Stimulated activated CD4-positive, alpha-beta T cell treated with anti-CD3 and anti-CD28 coated beads, Interleukin-15, amount 100 ng/mL, for 48 hours (primary cell): ENCODE measurements at places on chromosomes 16 and 17.

DNA sequence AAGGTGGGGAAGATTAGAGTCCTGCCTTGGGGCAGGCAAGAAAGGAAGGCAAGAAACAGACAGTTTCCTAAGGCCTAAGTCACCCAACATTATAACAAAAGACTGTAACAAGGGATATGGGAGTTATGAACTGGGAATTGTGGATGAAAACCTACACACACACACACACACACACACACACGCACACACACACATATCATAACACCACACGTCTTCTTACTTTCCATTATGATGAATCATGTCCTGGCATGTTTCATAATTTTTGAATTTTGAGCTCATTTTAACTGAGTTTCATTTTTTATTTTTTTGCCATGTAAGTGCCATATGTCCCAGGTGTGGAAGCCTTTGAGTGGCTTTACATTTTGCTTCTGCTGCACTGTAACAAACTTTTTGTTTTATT is 29.9 kb downstream of the HS3ST2 start:
- DNase-seq, result no peak

- DNase-seq, result no peak
These were observed 9.7 kb downstream of the ETV4 start for GRCh38 chr17:43536236-43536992.

DNA sequence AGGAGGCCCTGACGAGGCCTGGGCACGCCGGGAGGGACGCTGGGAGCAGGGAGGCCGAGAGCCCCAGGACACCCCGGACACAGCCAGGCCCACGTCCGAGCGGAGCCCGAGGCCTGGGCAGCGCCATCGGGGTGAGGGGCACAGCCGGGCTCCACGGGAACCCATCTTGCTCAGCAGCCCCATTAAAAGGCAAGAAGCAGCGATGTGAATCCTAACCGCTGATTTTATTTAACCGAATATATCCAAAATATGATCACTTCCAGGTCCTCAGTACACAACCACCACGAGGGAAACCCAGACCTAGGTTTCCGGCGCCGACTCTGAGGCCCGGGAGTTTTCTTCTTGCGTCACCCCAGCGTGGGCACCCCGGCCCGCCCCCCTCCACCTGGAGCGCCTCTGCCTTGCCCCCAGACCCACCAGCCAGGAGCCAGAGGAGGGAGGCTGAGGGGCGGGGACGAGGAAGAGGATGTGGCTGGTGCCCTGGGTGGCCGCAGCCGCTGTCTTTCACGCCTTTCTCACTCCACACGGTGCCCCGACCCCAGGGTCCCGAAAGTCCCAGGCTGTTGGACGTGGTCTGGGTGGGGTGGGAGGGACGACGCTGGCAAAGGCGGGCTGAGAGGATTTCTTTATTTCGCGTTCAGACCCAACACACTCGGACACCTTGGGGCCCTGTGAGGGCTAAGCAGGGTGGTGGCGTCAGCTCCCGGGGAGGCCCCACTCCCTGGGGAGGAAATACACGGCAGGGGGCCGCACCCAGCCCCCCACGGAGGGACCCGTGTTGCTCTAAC is 568 bp upstream of the CCDC154 start:
- DNase-seq, result no peak

DNA sequence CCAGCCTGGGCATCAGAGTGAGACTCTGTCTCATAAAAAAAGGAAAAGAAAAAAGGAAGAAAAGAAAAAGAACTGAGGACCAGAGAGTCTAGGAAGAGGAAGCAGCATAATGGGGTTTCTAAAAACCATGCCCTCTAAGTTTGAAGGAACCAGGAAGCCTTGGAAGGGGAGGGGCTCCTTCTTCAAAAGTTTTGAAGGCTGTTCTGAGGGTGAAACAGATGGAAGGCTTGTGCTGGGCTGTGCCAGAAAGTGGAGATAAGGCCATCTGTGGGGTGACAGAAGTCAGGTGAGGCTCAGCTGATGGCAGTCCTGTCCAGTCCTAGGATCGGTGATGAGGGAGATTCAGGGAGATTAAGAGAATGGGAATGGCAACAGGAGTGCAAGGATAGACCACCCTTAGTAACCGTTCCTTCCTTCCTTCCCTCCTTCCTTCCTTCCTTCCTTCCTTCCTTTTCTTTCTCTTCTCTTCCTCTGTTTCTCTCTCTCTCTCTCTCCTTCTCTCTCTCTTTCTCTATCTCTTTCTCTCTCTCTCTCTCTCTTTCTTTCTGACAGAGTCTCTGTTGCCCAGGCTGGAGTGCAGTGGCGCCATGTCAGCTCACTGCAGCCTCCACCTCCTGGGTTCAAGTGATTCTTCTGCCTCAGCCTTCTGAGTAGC is 182.6 kb downstream of the NTN1 start:
- DNase-seq, result no peak

GRCh38 chr17:34398990-34399389 is 36.0 kb upstream of the CCL1 start:
- no peak for DNase-seq

- DNase-seq, result no peak
These were observed 11.2 kb downstream of the SULT1A2 start for GRCh38 chr16:28585674-28586073.

DNA sequence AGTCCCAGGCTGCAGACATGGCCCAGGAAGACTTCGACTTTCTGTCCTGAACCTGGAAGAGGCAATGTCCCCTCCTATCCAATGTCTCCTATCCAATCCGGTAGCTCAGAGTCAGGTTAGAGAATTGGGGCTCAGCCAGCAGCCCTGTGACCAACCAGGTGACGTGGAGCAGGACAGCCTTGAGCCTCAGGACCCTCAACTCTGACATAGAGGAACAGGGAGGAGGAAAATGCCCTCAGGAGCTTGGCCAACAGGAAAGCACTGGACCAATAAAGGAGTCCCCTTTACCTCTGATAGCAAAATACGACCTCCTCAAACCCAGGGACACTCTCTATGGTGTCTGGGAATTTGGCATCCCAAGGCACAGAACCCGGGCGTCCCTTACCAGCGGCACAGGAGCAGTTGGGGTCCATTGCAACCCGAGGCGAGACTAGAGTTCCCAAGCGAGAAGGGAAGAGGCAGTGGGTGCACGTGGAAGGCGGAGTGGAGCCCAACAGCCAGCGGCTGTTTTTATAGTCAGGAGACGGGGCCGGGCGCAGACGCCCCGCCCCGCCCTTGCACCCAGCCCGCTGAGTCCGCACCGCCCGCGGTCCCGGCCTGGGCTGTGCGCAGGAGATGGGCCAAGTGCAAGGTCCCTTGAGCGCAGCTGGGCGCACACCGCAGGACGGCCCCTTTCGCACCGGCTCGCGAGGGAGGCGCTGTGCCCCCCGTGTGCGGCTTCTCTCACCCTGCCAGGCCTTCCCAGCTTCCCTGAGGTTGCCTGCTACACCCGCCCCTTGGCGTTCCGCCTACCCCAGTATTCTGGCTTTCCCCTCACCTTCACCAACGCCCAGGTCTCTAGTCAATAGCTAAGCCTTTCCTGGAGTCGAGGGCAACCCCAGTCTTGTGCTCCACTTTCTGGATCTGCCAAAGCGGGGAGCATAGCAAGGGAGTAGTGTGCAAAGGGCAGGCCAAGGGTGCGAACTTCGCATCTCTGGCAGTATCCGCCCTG is at the start of gene MT1G:
TSS of gene MT1G (minus strand) at position 485 of the 991 bp plus-strand sequence. CDS start at position 413, 72 bp downstream.
- DNase-seq, result no peak

DNA sequence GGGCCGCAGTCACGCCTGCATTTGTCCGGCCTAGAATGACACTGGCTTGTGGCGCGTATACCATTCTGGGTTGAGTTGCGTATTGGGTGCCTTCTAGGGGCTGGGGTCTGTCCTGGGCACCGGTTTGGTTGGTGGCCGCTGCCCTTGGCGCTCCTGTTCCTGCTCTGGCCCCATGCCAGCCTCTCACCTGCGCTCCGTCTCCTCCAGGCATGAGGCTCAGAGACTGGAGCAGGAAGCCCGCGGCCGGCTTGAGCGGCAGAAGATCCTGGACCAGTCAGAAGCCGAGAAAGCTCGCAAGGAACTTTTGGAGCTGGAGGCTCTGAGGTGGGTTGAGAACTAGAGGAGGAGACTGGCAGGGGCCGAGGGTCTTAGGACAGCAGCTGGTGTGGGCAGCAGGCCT is 17.4 kb downstream of the CDIPT start:
- no peak for DNase-seq

GRCh38 chr16:62751218-62751617 is 715.0 kb upstream of the CDH8 start:
- no peak for DNase-seq

DNA sequence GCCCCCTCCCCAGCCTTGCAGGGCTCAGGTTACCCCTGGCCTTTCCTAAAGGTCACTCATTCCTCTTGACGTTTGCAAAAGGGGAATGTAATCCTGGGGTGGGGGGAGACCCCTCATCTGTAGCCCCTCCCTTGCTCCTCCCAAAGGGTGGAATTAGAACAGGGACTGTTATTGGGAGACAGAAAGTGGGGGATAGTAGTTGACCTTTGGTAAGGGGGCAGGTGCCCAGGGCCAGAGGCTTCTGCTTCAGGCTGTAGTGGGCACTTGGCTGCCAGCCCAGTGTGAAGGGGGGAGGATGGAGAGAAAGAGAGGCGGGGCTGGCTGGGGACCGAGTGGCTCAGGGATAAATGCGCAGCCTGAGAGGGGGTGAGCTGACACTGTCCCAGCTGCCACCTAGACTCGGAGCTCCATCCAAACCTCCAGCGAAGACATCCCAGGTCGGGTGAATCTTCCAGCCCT is at the start of gene ENO3:
TSS of gene ENO3 (plus strand) at position 374 of the 459 bp plus-strand sequence. CDS start 711 bp downstream, outside the sequence.
- DNase-seq, result no peak

- no peak for DNase-seq
These were observed 6.1 kb downstream of the PRSS36 start for GRCh38 chr16:31143694-31144148.

DNA sequence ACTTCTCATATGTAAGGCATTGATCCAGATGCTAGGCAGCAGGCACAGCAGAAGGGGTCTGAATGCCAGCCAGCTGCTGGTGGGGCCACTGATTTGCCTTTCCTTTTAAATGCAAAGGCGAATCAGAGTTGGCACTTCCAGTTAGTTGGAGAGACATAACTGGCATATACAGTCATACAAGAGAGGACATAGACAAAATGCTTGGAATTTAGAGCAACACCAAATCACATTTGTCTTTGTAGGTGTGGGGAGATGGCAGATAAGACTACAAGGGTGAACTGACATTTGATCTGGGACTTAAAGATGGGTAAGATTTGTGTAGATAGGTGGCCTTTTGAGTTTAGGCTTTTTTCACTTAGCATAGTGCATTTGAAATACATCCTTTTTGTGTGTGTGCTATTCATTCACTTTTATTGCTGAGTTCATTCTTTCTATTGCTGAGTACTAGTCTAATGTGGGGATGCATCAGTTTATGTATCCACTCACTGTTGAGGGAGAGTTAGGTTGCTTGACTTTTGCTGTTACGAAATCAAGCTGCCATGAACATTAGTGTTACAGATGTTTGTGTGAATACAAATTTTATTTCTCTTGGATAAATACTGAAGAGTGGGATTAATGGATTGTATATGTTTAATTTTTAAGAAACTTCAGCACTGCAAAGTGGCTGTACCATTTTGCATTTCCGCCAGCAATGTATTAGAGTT is 74.1 kb downstream of the SPECC1 start:
- DNase-seq, result no peak

GRCh38 chr16:84421081-84421937 is 53.0 kb downstream of the ATP2C2 start:
- DNase-seq, result no peak

- DNase-seq, result no peak
These were observed 19.9 kb downstream of the CYB5D2 start for GRCh38 chr17:4162775-4163466.

DNA sequence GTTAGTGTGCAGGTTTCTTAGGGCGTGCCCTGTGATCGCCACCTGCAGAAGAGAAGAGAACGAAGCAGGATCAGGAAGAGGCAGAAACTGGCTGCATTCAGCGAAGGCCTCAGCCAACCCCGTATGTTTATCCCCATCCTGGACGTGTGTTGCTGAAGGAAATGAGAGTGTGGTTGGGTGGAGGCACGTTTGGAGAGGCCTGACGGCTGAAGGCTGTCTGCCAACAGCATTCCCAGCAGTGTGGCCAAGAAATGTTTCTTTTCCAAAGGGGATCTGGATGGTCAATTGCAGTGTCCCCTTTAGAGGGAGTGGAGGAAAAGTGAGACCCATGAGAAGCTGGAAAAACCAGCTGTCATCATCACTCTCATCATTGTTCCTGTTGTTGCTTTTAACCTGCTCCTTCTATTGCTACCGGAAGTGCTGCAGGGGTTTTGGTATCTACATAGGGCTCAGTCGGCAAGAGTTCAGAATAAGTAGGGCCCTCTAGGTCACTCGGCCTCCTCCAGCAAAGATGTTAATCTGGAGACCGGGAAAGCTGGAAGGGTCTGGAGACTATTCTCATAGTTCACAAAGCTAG is 46.5 kb upstream of the SLC47A1 start:
- DNase-seq, result no peak

- no peak for DNase-seq
These were observed 2.6 kb downstream of the KAT2A start for GRCh38 chr17:42118545-42118944.

GRCh38 chr17:28029044-28029443 is 13.4 kb upstream of the NLK start:
- no peak for DNase-seq

- DNase-seq, result no peak
These were observed 9.7 kb downstream of the CRAMP1 start for GRCh38 chr16:1621851-1622250.

DNA sequence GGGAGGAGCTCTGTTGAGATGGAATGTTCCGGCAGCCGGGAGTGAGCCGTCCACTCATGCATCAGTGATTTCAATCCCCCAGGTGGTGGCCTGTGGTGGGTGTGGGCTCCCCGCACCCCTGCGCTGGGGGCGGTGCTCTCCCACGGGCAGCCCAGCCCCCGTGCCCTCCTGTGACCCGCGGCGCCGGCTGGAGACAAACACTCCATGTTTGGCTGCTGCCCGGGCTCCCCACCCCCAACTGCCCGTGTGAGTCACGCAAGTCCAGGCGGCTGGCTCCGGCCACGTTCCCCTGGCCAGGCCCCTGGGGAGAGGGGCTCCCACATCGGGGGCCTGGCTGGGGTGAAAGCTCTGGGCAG is 29.4 kb downstream of the CACNA1H start:
- DNase-seq, result no peak

DNA sequence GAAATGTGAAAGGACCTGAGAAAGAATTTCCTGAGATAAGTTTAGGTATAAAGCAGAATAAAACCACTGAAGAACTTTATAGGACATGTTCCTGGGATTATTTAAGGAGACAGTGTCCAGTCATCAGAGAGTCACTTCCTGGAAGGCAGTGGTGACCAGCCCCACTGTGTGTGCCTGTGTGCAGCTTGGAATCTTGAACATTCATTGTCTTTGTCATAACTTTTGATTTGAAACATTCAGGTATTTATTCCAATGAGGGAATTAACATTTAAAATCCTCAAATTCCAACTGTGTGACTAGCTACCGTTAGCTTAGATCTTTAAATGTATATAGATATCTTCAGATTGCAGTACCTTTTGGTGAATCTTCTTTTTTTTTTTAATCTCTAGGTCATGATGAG is 61.7 kb upstream of the MRC2 start:
- DNase-seq, result no peak

DNA sequence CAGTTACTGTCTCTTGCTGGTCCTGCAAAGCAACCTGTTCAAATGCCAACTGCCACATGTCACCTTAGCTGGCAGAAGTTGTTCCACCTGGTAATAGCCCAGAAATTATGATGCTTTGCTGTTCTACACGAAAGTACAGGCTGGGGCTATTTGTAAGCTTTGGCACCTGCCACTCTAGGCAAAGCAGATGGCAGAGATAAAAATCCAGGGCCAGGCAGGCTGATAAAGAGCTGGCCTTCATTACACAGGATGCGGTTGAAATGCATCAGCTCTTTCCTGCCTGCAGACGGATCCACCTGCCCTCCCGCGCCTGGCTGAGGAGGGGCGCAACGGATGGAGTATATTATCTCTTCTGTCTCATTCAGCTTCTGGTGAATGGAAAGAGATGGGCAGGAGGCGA is 29.3 kb upstream of the KDM8 start:
- peak; percentile 28 for DNase-seq

GRCh38 chr16:19169082-19169639 is 1.1 kb downstream of the SYT17 start:
- no peak for DNase-seq
